Activated T-cell treated with anti-CD3 and anti-CD28 coated beads, Interleukin-2, amount 50 U/mL, for 48 hours (primary cell): ENCODE measurements at places on chromosomes 12 and 14.
A peak's percentile ranks its signal among the peaks of the same experiment; 100 is the strongest.

- DNase-seq, result no peak
Measured at GRCh38 chr12:1083151-1083888, 92.3 kb downstream of the ERC1 start.

GRCh38 chr12:120797677-120798642 is 72.3 kb downstream of the ACADS start:
- no peak for DNase-seq

DNA sequence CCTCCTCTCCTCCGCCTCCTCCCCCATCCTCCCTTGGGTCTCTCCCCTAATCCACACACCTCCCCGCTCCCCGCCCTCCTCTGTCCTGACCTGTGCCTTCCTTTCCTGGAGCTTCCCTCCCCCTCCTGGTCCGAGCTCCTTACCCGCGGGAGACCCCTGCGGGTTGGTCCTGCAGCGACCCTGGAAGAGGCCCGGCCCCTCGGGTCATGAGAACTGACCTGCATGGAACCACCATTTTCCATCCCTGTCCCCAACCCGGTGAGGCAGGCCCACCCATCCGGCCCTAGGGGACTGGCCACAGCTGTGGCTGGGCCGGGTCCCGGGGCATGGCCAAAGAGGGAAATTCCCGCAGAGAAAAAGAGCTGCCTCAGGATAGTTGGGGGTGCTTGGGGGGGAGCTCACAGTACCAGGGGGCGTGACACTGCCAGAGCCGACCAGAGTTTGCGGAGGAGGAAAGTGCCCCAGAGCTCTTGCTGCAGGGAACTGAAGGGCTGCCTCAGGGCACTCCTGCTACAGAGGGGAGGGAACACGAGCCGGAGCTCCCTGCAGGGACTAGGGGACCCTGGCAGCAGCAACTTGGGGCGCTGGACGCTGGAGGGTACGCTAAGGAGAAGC is 613 bp downstream of the ARHGEF40 start:
- peak; percentile 32 for DNase-seq

- DNase-seq, result no peak
Measured at GRCh38 chr12:118958520-118958919, 22.8 kb upstream of the SRRM4 start.

GRCh38 chr12:25816637-25817036 is 141.8 kb upstream of the RASSF8 start:
- no peak for DNase-seq

GRCh38 chr12:130161261-130162243 is 712 bp upstream of the FZD10 start:
- peak; percentile 21 for DNase-seq

- DNase-seq, result no peak
Measured at GRCh38 chr12:14367040-14367661, 1.7 kb downstream of the ATF7IP start.
